NCI-H2081 (cell line): ENCODE measurements at places on chromosomes 1 and 21.

DNA sequence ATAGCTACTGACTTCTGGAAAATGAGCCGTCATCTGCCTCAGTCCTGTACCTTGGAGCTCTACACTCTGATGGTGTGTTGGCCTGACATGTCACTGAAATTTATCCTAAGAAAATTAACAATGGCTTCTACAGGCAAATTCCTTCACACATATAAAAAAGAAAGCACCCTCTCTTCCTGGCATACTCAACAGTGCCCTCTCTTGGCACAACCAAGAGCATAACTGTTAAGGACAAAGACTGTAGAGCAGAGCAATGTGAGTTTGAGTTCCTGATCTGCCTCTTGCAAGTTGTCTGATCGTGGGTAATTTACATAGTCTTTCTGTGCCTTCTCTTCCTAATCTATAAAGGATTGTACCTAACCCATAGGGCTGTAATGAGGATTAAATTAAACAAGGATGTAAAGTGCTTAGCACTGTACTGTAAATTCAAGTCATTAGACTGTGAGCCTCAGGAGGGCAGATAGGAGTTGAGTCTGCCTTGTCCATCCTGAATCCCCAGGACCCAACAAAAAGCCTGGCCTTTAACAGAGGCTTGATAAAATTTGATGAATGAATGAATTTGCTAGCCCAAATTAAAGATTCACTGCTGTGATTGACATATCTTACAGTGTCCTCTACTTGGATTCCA lies 83.5 kb downstream of the SYF2 start:
- DNase-seq, result no peak

- DNase-seq, result no peak
Observed at GRCh38 chr1:114145504-114146151, 8.0 kb downstream of the SYT6 start.

GRCh38 chr1:119617751-119618691 lies 30.0 kb downstream of the ZNF697 start:
- DNase-seq, result peak; percentile 30

GRCh38 chr1:18134324-18135046 lies 26.9 kb downstream of the IGSF21 start:
- no peak for DNase-seq

GRCh38 chr1:183159960-183160359 lies 26.1 kb upstream of the LAMC2 start:
- DNase-seq, result peak; percentile 28

DNA sequence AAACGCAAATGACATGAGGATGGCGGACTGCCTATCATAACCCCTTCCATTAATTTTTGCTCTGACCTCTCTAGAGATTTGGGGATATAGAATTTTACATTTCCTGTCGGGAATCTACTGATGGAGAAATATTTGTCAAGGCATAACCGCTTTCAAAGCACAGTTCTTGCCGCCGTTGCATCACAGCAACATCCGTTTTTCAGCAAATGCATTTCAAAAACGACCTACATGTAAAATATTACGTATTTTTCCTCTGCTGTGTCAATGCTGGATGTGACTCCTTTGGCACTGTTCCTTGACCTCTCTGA lies 4.9 kb downstream of the MIER1 start:
- DNase-seq, result no peak

GRCh38 chr1:107378426-107378825 lies 237.6 kb downstream of the NTNG1 start:
- no peak for DNase-seq

- peak; percentile 82 for DNase-seq
Observed at GRCh38 chr1:6245869-6246496, 2.0 kb downstream of the HES3 start.

DNA sequence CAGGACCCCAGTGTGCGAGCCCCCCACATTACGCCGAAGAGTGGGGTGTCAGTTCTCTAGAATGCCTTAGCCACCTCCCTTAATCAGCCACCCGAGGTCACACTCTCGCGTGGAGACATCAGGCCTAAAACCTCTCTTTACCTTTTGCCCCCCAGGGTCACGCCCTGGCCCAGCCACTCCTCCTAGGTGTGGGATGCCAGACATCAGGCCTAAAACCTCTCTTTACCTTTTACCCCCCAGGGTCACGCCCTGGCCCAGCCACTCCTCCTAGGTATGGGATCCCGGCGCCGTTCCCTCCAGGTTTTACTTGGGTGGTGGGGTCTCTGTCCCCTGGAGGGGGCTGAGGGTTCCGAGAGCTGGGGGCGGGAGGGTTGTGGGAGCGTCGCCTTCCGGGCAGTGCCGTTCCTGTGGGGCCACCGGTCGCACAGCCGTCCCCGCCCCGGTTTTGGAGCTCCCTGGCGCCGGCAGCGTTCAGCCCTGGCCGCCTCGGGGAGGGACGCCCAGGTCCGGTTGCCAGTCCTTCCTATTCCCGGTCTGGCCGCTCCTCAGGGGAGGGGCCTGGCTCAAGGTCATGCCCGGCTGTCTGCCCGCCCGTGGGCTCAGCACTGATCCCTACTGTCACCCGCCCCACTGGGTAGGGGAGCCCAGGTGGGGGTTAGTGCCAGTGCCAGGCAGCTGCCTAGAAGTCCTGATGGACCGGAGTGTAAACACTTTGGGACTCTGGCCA lies 882 bp downstream of the VPS13D start:
- DNase-seq, result no peak
